NCI-H510A (cell line): ENCODE measurements at places on chromosomes 12 and 14.

DNA sequence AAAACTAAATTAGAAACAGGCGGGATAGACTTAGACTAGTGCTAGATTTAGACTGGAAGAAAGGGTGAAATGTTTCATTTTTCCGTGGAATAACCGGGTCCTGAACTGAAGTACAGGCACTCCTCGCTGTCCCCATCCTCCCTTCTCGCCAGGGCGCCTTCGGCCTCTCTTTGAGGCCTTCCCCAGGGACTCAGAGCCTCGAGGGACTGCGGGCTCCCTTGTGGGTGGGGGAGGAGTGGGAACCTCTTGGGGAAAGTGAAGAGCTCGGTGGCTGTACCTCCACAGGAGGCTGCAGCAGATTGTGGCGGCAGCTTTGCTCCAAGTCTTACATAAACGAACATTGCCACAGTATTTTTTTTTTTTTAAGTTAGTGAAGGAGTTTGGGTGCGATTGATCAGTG, 1988.8 kb upstream of the FLRT2 start:
- DNase-seq = no peak

GRCh38 chr14:96592591-96593386, 90.6 kb downstream of the PAPOLA start:
- DNase-seq = peak; percentile 15

DNA sequence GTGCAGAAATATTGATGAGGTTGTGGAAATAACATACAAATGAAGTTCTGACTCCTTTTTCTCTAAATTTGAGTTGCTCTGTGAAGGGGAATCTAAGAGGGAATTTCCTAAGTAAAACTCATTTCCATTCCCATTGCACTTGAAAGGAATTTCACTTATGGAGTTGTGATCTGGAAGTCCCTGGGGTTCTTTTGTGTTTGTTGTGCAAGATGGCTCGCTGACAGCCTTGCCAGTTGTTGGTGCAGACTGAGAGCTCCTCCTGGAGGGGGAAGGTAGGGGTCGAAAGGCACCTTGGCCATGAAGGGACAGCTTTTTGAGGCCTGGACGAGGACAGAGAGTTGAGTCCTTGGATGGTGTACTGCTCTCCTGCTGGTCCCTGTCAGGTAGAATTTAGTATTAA, 72.0 kb downstream of the C12orf56 start:
- DNase-seq = no peak

DNA sequence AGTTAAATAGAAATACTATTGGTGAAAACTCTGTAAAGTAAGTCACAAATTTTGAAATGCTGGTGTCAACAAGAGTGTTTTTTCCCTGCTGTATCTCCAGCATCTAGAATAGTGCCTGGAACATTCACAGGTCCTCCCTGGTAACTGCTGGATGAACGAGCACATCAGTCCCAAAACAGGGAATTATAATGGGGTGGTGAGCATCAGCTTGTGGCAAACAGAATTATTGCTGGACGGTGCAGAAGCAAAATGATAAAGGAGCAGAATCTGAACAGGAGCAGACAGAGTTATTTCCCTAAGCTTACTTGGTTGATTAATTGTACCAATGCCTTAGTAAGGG, 129.9 kb downstream of the GRIP1 start:
- no peak for DNase-seq

- no peak for DNase-seq
Measured at GRCh38 chr12:105481392-105482300, 151.2 kb downstream of the C12orf75 start.

- DNase-seq = no peak
Measured at GRCh38 chr12:69515394-69515930, 45.3 kb downstream of the FRS2 start.

- DNase-seq = no peak
Measured at GRCh38 chr12:66129934-66130266, 650 bp downstream of the LLPH start.

DNA sequence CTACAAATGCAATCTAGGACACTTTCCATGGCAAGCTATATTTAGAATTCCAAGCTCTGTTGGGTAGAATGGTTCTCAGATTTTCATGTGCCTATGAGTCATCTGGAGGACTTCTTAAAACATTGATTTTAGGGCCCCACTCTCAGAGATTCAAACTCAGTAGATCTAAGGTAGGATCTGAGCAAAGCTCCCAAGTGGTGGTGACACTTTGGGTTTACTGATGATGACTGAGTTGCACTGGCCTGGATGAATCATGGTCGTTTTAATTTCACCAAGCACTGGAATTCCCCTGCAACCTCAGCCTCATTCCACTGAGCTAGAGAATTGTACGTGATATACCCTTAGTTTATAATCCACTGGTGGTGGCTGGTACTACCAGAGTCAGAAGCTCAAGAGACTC, 86.5 kb downstream of the PPM1H start:
- DNase-seq = no peak

- no peak for DNase-seq
Measured at GRCh38 chr12:131129839-131130238, 176.1 kb downstream of the ADGRD1 start.

DNA sequence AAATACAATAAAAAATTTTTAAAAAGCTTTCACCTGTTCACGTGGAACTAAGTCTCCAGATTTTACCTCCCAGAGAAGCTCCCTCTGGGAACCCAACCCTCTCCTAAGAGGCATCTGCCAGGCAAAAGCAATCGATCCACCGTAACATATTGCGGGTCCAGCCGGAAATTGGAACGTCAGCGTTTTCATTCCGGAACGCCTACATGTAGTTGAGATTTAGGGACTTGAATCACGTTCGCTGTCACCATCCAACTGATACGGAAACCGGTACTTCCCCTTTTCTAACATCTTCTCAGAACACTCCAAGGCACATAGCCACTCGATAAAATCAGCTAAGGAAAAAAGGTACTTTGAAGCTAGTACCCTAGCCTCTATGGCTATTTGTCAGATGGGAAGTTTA, 70.3 kb downstream of the COX16 start:
- DNase-seq = no peak

DNA sequence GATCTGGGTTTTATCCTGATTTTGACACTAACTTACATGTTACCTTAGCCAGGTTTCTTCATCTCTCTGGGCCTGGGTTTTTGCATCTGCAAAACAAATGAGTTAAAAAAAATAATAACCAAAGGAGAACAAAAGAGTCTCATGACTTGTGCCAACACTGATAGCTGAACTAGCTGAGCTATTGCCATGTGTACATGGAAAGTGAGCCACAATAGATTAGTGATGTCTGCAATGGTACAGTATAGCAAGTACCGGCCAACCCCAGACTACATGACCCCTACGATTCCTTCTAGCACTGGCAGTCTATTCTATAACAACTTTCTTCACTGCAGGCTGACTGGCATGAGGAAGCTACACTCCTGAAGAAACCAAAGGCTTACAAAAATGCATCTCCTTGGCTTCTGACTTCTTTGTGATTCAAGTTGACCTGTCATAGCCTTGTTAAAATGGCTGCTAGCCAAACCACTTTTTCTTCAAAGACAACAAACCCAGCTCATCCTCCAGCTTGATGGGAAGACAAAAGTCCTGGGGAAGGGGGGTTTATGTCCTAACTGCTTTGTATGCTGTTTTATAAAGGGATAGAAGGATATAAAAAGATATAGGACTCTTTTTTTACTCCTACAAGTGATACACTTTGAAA, 123.7 kb downstream of the DAD1 start:
- no peak for DNase-seq

DNA sequence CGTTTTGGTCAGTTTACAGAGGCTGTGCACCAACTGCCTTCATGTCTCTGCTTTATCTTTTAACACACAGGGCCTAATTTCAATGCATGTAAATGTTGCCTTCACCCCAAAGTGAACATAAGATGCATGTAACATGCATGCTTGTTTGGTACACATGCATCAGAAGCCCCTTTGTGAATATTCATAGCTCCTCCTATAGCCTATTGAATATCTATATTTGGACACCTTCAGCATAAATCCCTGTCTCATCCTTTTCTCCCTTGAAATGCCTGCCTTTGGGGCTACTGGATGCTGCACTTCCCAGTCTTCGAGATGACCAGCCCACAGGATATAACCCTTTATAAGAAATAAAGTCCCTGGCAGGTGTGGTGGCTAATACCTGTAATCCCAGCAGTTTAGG, 57.7 kb upstream of the FAM181A start:
- DNase-seq = no peak

DNA sequence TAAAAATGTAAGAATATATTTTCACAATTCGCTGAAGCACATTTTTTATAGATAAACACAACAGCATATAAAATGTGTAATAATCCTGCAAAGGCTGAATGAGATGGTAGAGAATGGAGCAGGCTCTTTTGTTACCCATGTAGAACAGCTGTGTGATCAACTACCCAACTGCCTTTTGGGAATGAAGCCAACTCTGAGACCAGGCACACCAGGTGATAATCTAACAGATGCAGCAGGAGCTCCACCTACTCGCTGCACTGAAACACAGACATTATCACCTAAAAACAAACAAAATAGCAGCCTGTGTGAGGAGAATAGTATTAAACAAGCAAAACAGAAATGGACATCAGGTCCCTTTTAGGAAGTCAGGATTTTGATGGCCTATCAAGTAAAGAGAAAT, 183.3 kb downstream of the CCDC59 start:
- peak; percentile 51 for DNase-seq

DNA sequence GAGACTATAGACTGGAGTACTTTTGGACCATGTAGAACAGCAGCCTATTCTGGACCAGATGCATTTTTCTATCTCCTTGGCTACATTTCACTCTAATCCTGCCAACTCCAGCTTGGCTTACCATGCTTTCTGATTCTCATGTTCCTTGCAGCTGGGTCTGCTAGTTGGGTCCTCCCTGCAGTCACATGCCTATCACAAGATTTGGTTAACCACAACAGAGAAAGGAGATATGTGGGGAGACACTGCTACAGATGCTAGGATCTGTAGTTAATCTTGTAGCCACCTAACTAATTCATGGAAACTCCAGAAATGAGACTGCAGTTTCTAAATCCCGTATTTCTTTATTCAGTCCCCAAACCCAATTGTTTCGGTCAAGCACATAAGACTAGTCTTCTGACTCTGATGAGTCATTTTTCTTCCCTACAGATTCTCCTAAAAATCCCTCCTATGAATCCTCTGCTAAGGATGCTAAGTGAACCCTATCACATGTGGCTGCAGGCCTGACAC, 410.6 kb downstream of the DAD1 start:
- no peak for DNase-seq

DNA sequence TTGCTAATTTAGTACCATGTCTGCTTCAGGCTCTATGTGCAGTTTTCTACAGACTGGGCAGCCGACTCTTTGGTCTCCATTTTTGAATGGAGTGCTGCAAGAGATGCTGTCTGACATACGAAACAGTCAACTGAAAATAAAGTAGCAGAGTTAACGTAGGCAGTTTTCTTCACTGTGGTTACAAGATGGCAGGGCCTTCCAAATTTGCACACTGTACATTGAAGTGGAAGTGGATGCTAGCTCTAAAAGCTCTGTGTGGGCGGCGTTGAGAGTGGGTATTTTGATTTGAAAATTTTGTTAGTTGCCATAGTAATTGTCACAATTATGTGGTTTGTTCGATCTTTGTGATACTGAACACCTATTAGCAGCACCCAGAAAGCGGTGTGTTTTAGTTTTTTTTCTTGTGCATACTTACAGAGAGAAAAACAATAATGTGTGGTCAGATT, 154.9 kb upstream of the ATP2B1 start:
- no peak for DNase-seq

DNA sequence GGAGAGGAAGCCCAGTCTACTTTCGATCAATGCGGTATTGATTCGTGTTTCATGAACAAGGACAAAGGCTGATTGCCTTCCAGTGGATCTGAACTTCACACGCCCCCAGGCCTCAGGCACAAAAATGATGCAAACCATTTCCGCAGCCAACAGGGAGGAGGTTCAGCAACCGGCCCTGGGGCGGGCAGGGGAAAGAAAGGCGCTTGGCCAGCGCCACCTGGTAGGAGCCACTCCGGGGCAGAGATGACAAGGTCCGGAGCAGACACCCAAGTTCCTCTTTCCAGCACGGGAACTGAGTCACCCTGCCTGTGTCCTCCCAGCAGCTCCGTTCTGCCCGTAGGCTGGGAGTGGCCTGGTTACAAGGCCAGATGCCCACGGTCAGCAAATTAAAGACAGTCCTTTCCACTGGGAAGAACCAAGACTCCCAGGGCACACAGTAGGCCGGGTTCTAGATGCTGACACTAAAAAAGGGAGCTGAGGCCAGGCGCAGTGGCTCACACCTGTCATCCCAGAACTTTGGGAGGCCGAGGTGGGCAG, 136.3 kb downstream of the SCARB1 start:
- DNase-seq = no peak

- no peak for DNase-seq
Measured at GRCh38 chr12:125284087-125284486, 218.9 kb downstream of the AACS start.

- no peak for DNase-seq
Measured at GRCh38 chr14:103721334-103722120, 5.9 kb downstream of the ZFYVE21 start.

DNA sequence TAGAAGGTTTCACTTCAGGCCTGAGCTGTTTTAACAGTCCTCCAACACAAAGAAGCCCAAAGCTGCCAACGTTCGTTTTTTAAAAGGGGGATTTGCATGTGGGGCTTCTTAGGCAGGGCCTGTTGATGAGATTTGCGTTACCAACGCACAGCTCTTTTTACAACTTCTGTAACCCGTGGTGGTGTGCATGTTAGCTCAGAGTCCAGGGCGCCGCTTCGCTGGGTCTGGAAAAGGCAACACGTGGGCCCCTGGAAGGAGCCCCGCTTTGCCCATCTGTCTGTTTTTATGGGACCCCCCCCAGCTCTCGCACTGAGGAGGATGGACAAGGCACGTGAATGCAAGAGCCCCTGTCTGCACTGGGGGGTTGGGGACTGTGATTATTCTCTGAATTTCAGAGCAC, 84.0 kb downstream of the ESR2 start:
- DNase-seq = no peak

GRCh38 chr12:47744005-47744651, 14.6 kb downstream of the RAPGEF3 start:
- peak; percentile 67 for DNase-seq

- DNase-seq = no peak
Measured at GRCh38 chr14:85481471-85481870, 48.5 kb upstream of the FLRT2 start.

- no peak for DNase-seq
Measured at GRCh38 chr12:75578546-75578945, 67.1 kb upstream of the KRR1 start.

DNA sequence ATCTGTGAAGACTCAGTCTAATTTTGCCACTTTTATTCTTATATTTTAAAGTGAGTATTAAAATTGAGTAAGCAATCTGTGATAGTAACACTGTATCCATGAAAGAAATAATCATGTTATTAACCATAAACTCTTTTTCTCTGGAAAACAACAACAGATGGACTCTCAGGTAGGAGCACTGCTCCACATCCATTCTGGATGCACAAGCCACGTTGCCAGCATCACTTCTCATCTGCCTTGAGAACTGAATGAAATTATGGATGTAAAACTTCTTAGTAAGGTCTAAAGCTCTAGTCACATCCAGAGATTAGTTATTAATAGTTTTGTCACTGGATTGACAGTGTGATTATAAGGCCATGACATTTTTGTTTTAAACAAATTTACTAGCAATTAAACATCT, 489.1 kb upstream of the SYT1 start:
- no peak for DNase-seq
